Large intestine (tissue), 12 donors: ENCODE measurements at places on chromosomes 2 and 18. TPM values are rescaled to one million over a fixed set of nuclear protein-coding genes. Genes with fewer than 3 reads are reported as not detected.

- H3K36me3 ChIP-seq: no peaks in the 10 kb centered on the region
- no peaks in the 10 kb centered on the region for H3K4me1 ChIP-seq
- H3K4me3 ChIP-seq: no peak overlapping the region
- no peak for DNase-seq
Measured at GRCh38 chr2:181309586-181309985, 147.6 kb upstream of the ITGA4 start.

DNA sequence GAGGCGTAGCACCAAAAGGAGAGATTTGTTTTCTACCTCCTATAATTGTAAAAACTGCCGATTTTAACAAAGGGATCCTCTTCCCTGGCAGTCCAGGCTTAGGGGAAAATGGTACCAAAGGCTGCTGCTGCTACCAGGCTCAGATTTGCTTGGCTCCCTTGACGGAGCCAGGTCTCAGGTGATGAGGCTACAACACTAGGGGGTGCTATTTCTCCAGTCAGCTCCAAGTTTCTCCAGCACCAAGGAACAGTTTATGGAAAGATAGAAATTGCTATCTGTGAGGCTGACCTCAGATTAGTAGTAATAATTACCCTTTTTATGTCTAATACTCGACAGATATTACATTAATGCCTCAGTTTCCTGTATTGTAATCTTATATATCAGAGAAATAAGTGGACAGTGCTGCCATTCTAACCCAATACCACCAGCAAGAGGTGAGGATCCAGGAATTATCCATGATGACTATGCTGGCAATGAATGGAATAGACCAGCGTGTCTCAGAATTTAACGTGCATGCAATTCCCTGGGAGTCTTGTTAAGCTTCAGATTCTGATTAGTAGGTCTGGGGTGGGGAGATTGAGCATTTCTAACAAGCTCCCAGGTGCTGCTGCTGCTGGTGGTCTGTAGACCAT, 111.3 kb downstream of the ESCO1 start:
- H3K36me3 ChIP-seq: no peaks in the 10 kb centered on the region
- H3K27me3 ChIP-seq: no peaks in the 10 kb centered on the region
- no peaks in the 10 kb centered on the region for H3K4me1 ChIP-seq

GRCh38 chr2:185745864-185746859, 7.6 kb downstream of the FSIP2 start:
- no peak for DNase-seq
- no peaks in the 10 kb centered on the region for H3K36me3 ChIP-seq
- no peak overlapping the region for H3K4me3 ChIP-seq
- no peaks in the 10 kb centered on the region for H3K4me1 ChIP-seq

DNA sequence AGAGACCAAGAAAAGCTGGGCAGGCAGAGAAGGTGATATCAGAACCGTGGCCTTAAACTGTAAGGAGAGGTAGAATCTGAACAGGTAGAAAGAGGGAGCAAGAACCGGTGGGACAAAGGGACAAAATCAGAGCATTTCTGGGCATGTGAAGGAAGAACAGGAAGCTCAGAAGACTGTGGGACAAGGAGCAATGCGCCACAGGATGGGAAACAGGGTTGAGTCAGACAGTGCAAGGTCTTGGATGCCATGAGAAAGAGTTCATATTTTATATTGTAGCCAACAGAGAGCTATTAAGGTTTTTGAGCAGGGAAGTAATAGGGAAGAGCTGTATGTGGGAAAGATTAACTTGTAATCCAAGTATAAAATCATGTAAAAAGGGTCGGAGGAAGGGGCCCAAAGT, 106.4 kb upstream of the UGP2 start:
- DNase-seq: no peak
- H3K36me3 ChIP-seq: no peaks in the 10 kb centered on the region
- no peaks in the 10 kb centered on the region for H3K27me3 ChIP-seq

DNA sequence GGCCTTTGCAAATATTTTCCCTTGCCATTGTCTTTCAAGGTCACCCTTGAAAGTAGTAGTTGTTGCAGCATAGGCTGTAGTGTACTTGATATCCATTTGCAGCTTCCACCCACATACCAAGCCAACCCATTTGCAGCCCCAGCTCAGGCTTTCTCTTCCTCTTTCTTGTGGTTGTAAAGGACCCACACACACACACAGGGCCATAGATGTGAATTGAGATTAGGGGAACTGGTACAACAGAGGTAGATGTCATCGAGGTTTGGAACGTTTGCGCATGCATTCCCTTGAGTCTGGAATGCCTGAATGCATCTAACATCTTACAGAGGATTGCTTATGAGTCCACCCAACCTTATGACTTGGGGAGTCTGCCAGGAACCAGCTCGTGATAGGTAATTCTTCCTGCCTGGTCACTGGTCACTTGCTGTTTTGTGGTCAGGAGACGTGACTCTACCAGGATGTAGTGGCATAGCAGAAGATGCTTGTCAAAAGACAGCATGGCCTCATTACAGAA, 91.9 kb downstream of the MRPS9 start:
- no peaks in the 10 kb centered on the region for H3K4me1 ChIP-seq
- no peak overlapping the region for H3K4me3 ChIP-seq
- no peaks in the 10 kb centered on the region for H3K36me3 ChIP-seq

GRCh38 chr2:75253526-75253925, 54.2 kb upstream of the TACR1 start:
- no peaks in the 10 kb centered on the region for H3K36me3 ChIP-seq
- DNase-seq: no peak
- no peaks in the 10 kb centered on the region for H3K27me3 ChIP-seq

- no peak overlapping the region for H3K27ac ChIP-seq
- DNase-seq: no peak
- H3K27me3 ChIP-seq: no peaks in the 10 kb centered on the region
- peaks cover 12% of the 10 kb centered on the region for H3K4me1 ChIP-seq
- peaks cover 5% of the 10 kb centered on the region for H3K36me3 ChIP-seq
Measured at GRCh38 chr2:65415091-65415490, 17.3 kb downstream of the SPRED2 start.

- H3K27ac ChIP-seq: no peak overlapping the region
- H3K36me3 ChIP-seq: no peaks in the 10 kb centered on the region
- no peak for DNase-seq
- no peaks in the 10 kb centered on the region for H3K4me1 ChIP-seq
- no peak overlapping the region for H3K4me3 ChIP-seq
Measured at GRCh38 chr18:42141439-42141838, 186.4 kb downstream of the PIK3C3 start.

DNA sequence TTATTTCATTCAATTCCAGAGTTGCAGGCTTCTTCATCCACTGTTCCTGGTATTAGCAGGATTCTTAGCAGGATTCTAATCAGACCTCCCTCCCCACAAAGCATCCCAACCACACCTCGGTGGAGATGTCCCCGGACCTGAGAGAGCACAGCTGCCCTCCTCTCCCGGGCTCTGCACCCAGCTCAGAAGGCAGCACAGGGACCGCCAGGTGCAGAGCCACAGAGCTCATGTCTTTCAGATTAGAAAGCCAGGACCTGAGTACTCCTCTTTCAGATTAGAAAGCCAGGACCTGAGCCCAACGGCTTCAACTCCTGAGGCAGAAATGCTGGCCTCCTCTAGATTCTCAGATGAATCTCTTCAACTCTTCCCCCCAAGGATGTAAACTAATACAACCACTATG, 152.3 kb downstream of the MYO5B start:
- peaks cover 3% of the 10 kb centered on the region for H3K36me3 ChIP-seq
- no peak overlapping the region for H3K27ac ChIP-seq
- no peaks in the 10 kb centered on the region for H3K4me1 ChIP-seq
- DNase-seq: no peak
- H3K4me3 ChIP-seq: no peak overlapping the region
- H3K27me3 ChIP-seq: no peaks in the 10 kb centered on the region

DNA sequence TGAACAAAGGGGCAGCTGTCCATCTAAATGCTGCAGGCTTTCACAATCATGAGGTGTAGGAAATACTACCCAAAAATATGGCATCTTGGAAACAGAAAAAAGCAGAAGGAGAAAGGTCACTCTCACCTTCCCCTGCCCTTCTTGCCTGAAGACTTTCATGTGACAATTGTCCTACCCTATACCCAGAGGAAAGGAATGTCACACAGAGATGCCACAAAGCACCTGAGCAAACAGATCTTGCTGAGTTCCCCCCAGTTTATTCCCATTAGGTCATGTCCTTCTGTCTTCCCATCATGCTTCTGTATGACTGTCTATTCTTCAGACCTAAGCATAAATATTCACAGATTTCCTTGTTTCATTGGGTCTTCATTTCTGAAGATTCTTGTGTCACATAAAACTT, 116.6 kb upstream of the MSH6 start:
- H3K4me1 ChIP-seq: no peaks in the 10 kb centered on the region
- H3K4me3 ChIP-seq: no peak overlapping the region
- no peak overlapping the region for H3K27ac ChIP-seq
- no peaks in the 10 kb centered on the region for H3K27me3 ChIP-seq
- no peaks in the 10 kb centered on the region for H3K36me3 ChIP-seq
- DNase-seq: no peak

The GATA6 gene
- 85.1 TPM for polyA plus RNA-seq

The IL36G gene
- 0.51 TPM for polyA plus RNA-seq

The GNLY gene
- 13.1 TPM for polyA plus RNA-seq

The GAL3ST2 gene
- 0.31 TPM for polyA plus RNA-seq

The TEKT4 gene
- not detected for polyA plus RNA-seq
